ENCODE measurements at places on chromosomes 5 and 9. TPM values are rescaled to one million over a fixed set of nuclear protein-coding genes. Genes with fewer than 3 reads are reported as not detected.

The PGM5 gene
- not detected for total RNA-seq

- peaks cover 24% of the 10 kb centered on the region for H3K27me3 ChIP-seq
- no peak overlapping the region for H3K4me3 ChIP-seq
- H3K36me3 ChIP-seq: no peaks in the 10 kb centered on the region
- H3K27ac ChIP-seq: peak overlapping the region; percentile 77
- H3K4me1 ChIP-seq: peaks cover 43% of the 10 kb centered on the region
These were observed 118.9 kb upstream of the ELL2 start for GRCh38 chr5:96080557-96080956.

- H3K4me1 ChIP-seq: peaks cover 37% of the 10 kb centered on the region
- peak; percentile 87 for DNase-seq
- H3K27ac ChIP-seq: peak overlapping the region; percentile 98
- peak overlapping the region; percentile 95 for H3K4me3 ChIP-seq
- no peaks in the 10 kb centered on the region for H3K27me3 ChIP-seq
- H3K36me3 ChIP-seq: peaks cover 34% of the 10 kb centered on the region
These were observed 649 bp downstream of the STK10 start for GRCh38 chr5:172187118-172188032.

- no peak overlapping the region for H3K4me3 ChIP-seq
- H3K36me3 ChIP-seq: no peaks in the 10 kb centered on the region
- H3K27ac ChIP-seq: peak overlapping the region; percentile 80
- peaks cover 55% of the 10 kb centered on the region for H3K4me1 ChIP-seq
- H3K27me3 ChIP-seq: no peaks in the 10 kb centered on the region
These were observed 1.5 kb downstream of the SPAAR start for GRCh38 chr9:35910613-35911359.

DNA sequence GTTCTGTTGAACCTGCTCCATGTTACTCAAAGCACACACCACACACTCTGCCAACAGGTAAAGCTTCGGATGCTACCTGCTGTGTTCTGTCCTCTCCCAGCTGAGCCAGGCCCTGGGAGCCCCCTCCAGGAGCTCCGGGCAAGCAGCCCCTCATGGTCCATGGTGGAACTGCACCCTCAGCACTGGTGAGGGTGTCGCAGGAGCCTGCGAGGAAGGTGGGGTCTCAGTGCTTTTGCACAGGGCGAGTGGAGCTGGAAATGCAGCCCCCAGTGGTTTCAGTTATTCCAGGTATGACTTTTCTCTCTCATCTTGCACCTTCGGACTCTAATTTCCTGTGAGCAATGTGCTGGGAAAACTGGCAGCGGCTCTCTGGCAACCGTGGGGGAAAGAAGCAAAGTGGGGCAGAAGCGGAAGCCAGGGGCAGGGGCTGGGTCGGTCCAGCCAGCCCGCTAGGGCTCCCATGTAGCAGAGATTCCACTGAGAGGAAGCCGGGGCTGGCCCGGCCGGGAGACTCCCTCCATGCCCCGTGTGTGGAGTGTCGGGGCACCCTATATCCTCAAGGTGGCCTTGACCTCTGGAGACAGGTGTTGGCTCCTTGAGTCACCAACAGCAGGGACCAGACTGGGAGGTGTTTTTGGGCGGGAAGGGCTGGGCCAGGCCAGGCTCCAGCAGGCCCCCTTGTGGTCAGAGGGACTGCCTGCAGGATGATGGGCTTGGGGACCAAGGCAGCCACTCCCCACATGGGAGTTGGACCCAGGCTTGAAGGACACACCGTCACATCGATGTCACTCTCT is 75.6 kb upstream of the PRSS3 start:
- peaks cover 5% of the 10 kb centered on the region for H3K27me3 ChIP-seq
- H3K36me3 ChIP-seq: no peaks in the 10 kb centered on the region
- H3K4me1 ChIP-seq: peaks cover 4% of the 10 kb centered on the region
- DNase-seq: peak; percentile 74
- H3K27ac ChIP-seq: peak overlapping the region; percentile 56
- H3K4me3 ChIP-seq: peak overlapping the region; percentile 55

The PDZD2 gene
- 0.14 TPM for total RNA-seq

DNA sequence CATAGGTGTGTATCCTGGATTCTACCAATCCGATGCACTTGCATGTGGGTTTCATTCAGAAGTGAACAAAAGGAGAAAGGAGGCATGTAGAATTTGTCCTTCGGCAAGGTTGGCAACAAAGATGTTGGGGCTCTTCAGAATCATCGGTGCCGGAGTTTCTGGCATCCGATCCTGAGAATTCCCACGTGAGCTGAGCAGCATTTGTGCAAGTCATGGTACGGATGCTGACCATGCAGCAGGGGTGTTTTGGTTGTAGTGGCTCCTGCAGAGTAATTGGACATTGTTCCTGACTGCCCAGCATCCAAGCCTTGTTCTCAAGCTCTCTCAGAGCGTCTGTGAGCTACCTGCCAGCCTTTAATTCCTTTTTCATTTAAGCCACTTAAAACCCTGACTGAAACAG is 19.0 kb upstream of the POC5 start:
- no peak for DNase-seq
- H3K27me3 ChIP-seq: peaks cover 13% of the 10 kb centered on the region
- H3K27ac ChIP-seq: no peak overlapping the region
- no peaks in the 10 kb centered on the region for H3K4me1 ChIP-seq
- H3K36me3 ChIP-seq: peaks cover 2% of the 10 kb centered on the region
- H3K4me3 ChIP-seq: no peak overlapping the region

DNA sequence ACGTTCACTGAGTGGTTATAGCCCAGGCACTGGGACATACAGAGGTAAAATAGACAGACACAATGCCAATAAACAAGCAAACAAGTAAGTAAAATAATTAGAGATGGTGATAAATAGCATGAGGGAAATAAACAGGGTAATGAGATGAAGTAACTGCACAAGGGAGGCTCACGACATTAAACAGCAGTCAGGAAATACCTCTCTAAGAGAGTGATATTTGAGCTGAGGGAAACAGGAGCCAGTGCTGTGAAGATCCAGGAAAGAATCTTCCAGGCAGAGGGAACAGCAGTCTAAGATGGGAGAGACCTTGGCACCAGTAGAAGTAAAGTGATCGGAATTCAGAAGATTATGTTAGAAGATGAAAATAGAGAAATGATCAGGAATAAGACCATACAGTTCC is 279.4 kb downstream of the HINT1 start:
- peaks cover 5% of the 10 kb centered on the region for H3K4me1 ChIP-seq
- DNase-seq: no peak
- H3K27me3 ChIP-seq: peaks cover 4% of the 10 kb centered on the region
- H3K4me3 ChIP-seq: no peak overlapping the region
- H3K36me3 ChIP-seq: no peaks in the 10 kb centered on the region

The IRX1 gene
- not detected for total RNA-seq

The PCDHGA7 gene
- not detected for total RNA-seq

The NMUR2 gene
- total RNA-seq: not detected

The DNAJB5 gene
- 10.3 TPM for total RNA-seq

The ADAMTSL1 gene
- total RNA-seq: not detected

- no peak for DNase-seq
- H3K4me3 ChIP-seq: no peak overlapping the region
- H3K36me3 ChIP-seq: peaks cover 42% of the 10 kb centered on the region
- H3K4me1 ChIP-seq: peaks cover 20% of the 10 kb centered on the region
These were observed 133.3 kb downstream of the CDK5RAP2 start for GRCh38 chr9:120446671-120447070.

DNA sequence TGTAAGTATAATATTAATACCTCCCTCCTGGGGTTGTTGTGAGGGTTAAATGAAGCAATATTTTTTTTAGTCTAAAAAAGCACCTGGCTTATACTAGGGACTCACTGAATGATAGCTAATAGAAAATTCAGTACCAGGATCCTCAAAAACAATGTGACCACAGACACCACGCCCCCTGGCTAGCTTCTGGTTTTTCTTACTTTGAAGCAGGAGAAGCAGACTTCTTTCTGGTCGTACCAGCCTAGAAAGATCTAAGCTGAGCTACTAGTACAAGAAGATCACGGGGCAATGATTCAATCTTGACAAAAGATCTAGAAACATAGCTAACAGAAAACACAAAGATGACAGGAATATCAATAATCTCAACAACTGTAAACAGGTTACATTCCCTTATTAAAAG is 218.5 kb upstream of the SLC30A5 start:
- DNase-seq: peak; percentile 34
- H3K4me1 ChIP-seq: peaks cover 11% of the 10 kb centered on the region
- no peaks in the 10 kb centered on the region for H3K36me3 ChIP-seq
- no peak overlapping the region for H3K4me3 ChIP-seq

DNA sequence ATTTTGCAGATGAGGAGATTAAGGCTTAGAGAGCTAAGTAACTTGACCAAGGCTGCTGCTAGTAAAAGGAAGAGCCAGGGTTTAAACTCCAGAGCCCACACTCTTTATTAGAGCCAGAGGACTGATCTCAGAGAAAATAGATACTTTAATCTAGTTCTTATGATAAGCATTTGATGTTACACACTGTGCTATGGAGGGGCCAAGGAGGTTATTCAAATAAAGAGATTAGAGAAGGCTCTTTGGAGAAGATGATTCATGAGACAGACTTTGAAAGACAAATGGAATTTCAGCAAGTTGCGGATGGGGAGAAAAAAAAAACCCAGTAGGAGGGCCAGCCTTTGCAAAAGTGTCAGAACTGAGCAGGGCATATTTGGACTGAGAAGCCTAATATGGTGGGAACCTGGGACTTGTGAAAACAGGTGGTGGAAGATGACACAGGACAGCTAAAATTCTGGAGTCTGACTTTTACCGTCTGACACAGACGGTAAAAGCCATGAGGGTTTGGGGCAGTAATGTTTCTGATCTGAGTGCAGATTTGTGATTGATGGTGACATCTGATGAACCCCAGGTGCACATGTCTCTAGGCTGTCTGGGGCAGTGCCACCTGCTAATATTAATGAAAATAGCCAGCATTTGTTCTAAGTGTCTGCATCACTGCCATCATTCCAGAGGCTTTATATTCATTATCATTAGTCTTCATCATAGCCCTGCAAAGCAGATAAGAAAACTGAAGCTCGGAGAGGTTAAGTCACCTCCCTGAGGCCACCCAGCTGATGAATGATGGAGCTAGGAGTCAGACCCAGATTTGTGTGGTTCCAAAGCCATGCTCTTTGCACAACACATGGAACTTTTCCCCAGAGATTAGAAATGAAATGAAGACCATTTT is 65.3 kb upstream of the CXCL14 start:
- H3K27ac ChIP-seq: no peak overlapping the region
- H3K27me3 ChIP-seq: peaks cover 9% of the 10 kb centered on the region
- H3K4me3 ChIP-seq: no peak overlapping the region
- H3K4me1 ChIP-seq: no peaks in the 10 kb centered on the region

GRCh38 chr5:90015584-90016018 is 394.0 kb downstream of the CETN3 start:
- H3K27ac ChIP-seq: no peak overlapping the region
- no peak overlapping the region for H3K4me3 ChIP-seq
- no peaks in the 10 kb centered on the region for H3K36me3 ChIP-seq

GRCh38 chr5:56301069-56301468 is 67.9 kb upstream of the ANKRD55 start:
- no peak overlapping the region for H3K4me3 ChIP-seq
- no peak for DNase-seq
- H3K4me1 ChIP-seq: peaks cover 4% of the 10 kb centered on the region
- H3K36me3 ChIP-seq: no peaks in the 10 kb centered on the region

DNA sequence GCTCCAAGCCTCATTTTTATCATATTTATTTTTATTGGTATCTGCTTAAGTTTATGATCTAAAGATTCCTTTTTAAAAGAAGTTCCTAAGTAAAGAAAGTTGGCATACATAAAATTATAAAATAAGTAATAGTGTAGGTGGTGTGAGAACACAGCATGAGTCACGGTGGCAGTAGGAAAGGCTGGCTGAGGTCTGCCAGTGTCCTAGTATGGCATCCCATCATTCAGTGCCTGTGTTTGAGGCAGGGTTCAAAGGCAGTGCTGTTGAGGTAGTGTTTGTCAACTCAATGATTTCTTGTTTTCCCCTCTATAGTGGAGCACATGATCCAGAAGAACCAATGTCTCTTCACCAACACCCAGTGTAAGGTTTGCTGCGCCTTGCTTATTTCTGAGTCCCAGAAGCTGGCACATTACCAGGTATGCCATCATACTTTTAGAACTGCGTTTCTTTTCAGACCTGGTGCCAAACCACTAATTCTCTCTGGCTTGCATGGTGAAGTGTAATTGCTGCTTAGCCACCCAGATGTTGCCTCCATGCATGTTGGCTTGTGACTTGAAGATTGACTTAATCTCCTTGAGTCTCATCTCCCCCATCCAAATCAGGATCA is 18.4 kb downstream of the ZNF346 start:
- H3K4me1 ChIP-seq: peaks cover 15% of the 10 kb centered on the region
- no peak for DNase-seq
- no peak overlapping the region for H3K4me3 ChIP-seq
- H3K27ac ChIP-seq: no peak overlapping the region

- peaks cover 30% of the 10 kb centered on the region for H3K4me1 ChIP-seq
- no peaks in the 10 kb centered on the region for H3K27me3 ChIP-seq
- DNase-seq: no peak
- H3K27ac ChIP-seq: no peak overlapping the region
These were observed 4.0 kb downstream of the MAPK9 start for GRCh38 chr5:180287868-180288267.

DNA sequence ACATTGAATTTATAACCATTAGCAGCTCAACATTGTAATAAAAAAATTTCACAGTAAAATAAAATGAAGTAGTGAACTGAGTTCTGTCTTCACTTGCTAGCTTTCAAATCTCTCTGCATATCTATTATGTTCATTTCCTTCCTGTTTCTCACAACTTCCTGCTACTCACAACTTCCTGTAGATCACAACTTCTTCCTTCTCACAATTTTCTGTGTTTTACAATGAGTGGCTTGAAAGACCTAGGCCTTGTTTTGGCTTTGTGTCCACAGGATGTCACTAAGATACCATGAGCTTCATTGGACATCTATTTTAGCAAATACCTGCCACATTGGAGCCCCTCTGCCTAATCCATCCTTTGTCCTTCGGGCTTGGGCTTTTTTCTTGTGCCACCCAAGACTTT is 480.3 kb upstream of the ADAMTS16 start:
- no peak overlapping the region for H3K4me3 ChIP-seq
- H3K27ac ChIP-seq: no peak overlapping the region
- DNase-seq: no peak
- H3K27me3 ChIP-seq: no peaks in the 10 kb centered on the region

DNA sequence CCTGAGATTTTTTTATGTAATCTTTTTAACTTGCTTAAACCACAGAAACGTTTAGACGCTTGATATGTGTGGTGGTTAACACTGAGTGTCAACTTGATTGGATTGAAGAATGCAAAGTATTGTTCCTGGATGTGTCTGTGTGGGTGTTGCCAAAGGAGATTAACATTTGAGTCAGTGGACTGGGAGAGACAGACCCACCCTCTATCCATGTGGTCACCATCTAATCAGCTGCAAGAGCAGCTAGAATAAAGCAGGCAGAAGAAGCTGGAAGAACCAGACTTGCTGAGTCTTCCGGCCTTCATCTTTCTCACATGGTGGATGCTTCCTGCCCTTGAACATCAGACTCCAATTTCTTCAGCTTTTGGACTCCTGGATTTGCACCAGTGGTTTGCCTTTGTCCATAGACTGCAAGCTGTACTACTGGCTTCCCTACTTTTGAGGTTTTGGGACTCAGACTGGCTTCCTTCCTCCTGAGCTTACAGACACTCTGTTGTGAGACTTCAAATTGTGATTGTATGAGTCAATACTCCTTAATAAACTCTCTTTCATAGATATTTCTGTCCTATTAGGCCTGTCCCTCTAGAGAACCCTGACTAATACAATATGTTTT is 816.0 kb upstream of the CDH9 start:
- H3K4me3 ChIP-seq: no peak overlapping the region
- no peaks in the 10 kb centered on the region for H3K27me3 ChIP-seq
- no peak for DNase-seq
- no peaks in the 10 kb centered on the region for H3K4me1 ChIP-seq
- no peak overlapping the region for H3K27ac ChIP-seq

- no peak for DNase-seq
- no peak overlapping the region for H3K4me3 ChIP-seq
- H3K4me1 ChIP-seq: peaks cover 19% of the 10 kb centered on the region
- H3K27me3 ChIP-seq: no peaks in the 10 kb centered on the region
- peak overlapping the region; percentile 67 for H3K27ac ChIP-seq
These were observed 17.1 kb downstream of the MTREX start for GRCh38 chr5:55324815-55325418.

All from activated CD4-positive, alpha-beta T cell treated with anti-CD3 and anti-CD28 coated beads for 36 hours (primary cell).